Activated gamma-delta T cell (primary cell): ENCODE measurements at places on chromosomes 1 and 21.

- DNase-seq = no peak
Measured at GRCh38 chr1:193588311-193589082, 402.1 kb upstream of the B3GALT2 start.

GRCh38 chr1:44460107-44460882 is 55.2 kb downstream of the RNF220 start:
- DNase-seq = no peak

DNA sequence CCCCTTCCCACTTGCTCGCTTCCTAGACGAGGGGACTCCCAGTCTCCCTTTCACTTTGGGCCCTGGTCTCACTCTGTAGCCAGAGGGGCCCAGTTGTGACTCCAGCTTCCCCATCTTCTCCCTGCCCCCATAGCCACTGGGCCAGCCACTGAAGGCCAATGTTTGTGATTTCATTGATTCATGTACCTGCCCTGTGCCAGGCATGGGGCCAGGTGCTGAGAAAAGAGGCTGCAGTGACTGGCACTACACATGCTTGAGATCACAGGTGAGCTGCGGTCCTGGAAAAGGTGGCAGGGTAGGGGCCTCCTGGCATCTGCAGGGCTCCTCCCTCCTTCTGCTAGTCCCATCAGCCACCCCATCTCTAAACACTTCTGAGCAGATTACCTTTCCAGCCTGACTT is 345.3 kb upstream of the VAMP3 start:
- DNase-seq = no peak

GRCh38 chr1:51569284-51570062 is 47.4 kb upstream of the OSBPL9 start:
- DNase-seq = no peak

DNA sequence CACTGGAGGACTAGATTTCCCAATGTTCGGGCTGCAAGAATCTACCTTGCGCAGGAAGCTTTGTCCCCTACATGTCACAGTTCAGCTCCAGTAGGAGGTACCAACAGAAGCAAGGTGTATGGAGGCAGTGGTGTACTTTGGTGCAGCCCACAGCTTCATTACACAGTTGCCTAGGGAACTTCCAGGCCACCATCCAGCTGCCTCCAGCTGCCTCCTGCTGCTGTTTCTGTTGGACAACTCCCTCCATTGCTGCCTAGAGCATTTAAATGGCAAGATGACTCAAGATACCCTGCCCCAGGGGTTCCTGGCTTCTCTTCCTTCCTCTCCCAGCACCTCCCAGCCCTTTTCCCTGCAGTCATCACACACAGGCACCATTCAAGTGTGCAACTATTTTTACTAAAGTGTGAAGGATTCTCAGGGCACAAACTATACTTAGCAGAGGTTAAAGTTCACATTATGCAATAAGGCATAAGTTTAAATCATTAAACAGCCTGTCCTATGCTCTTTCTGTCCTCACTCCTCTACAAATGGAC is 39.0 kb upstream of the ATP1A1 start:
- DNase-seq = no peak
